GM13976 (cell line): ENCODE measurements at places on chromosomes 5 and 9.

GRCh38 chr5:127870914-127871313, 167.7 kb downstream of the CCDC192 start:
- DNase-seq, result no peak

DNA sequence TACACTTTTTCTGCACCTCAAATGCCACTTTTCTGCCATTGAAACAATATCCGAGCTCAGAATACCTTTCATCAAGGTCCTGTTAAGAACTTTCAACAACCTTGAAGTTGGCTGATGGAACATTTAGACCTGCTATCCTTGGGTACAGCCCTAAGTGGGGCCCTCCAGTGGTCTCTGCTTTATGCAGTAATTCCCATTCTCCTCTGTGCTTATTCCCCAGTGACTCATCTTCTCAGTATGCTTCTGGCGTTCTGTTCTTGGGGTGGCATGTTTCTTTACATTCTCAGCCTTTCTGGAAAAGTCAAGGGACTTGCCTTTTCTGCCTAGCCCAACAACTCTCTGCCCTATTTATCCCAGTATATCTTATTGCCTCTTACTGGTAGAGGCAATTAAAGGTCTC, 7.1 kb downstream of the ANP32B start:
- DNase-seq, result no peak

- no peak for DNase-seq
These were observed 68.4 kb downstream of the GAPVD1 start for GRCh38 chr9:125329978-125330377.

DNA sequence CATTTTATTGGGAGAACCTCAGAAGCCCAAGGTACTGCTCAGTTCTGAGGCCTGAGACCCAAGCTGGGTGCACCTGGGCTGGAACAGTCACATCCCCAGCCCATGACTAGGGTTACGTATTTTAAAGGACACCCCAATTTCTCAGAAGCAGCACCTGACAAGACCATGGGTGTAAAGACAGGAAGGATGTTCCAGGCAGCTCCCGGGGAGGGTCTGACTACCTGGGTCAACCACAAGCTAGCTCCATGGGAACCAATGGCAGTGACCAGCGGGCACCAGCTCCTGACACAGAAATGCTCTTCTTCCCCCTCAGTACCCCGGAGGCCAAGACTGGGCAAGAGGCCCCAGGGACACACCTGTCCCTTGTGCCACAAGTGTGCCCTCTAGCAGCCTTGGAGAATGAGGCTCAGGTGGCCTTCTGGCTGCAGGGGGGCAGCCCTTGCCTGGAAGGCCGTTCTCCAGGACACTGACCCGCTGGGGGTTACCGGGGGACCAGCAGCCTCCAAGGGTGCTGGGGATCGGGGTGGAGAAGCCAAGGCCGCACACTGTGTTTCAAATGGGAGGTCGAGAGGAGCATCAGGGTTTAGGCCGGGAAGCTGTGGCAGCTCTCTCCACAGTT, 52.6 kb downstream of the IPPK start:
- DNase-seq, result no peak

- no peak for DNase-seq
These were observed 368.3 kb downstream of the EFNA5 start for GRCh38 chr5:107302441-107302840.

DNA sequence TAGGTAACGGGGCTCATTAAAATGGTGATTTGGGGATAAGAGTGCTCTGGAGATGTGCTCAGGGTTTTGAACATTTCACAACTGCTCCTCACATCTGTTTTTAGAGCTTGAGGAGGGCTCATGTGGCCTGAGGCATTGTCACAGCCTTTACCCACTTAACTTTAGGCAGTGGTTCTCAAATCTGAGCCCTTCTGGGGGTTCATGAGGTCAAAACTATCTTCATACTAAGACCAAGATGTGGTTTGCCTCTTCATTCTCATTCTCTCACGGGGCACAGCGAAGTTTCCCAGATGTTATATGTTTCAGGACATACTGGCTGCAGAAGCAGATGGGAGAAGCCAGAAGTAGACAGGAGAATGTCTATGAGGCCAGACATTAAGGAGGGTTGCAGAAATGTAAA, 38.4 kb downstream of the STXBP1 start:
- no peak for DNase-seq
